ENCODE measurements at places on chromosomes 2 and 18.

GRCh38 chr2:179201869-179202268, 62.8 kb downstream of the SESTD1 start:
- DNase-seq: no peak

GRCh38 chr18:26978812-26979341, 113.4 kb upstream of the AQP4 start:
- no peak for DNase-seq

GRCh38 chr2:160956243-160956802, 203.9 kb upstream of the TANK start:
- DNase-seq: no peak

GRCh38 chr2:237156857-237157779, 71.4 kb downstream of the COPS8 start:
- no peak for DNase-seq

DNA sequence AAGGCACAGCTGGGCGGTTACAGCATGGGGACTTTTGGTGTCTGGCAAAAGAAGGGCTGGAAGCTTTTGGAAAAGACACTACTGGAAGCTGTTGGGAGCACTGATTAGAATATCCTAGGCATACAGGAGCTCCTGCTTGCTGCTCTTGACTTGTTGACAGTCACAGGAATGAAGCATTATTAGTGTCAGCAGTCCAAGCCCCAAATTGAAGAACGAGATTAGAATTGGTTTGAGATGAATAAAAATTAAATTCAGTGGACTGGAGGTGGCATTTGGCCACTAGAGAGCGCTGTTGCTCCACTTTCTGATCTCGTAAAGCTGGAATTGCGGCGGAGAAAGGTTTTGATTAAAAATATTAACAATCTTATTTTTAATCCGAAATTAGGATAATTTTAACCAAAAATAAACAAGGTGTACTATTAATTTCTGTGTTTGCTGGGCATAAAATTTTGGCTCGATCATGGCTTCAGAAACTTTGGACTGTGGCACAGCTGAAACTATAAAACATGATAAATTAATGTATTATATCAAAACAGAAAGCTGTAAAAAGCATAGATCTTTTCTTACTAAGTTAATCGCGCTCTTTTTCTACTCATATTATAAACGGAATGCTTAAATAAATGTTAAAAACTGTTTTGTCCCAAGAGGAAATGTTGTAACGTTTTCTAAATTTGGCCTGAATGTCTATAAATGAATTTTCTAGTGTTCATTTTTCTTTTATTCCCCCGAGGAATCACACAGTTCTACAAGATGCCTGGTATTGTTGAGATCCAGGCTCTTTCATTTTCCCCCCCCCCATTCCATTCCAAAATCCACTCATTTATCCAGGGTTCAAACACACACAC, 2.4 kb upstream of the HOXD8 start:
- DNase-seq: peak; percentile 25

DNA sequence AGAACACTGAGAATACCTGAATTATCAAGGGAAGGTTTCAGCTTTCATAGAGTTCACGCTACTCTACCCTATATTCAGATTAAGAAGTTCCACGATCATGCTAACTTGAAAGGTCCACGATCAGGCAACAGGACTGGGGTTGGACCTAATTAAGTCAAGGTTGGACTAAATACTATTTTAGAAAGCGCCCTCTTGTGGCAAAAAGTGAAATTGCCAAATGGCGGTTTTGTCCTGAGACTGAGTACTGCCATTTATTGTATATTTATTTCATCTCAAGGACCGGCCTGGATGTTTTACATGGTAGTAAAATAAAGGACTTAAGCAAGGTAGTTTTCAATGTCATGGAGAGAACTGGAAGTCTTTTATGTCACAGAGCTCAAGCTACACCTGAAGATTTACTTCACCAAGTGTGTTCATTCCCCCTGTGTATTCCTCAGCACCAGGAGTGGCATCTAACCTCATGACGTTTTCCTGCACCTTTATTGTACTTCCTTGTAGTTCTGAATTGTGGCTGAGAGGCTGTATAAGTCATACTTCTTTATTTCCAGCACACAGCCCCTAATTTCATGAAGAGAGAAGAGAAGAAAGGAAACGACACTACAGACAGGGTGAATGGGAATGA, 56.8 kb downstream of the SRD5A2 start:
- no peak for DNase-seq

- DNase-seq: no peak
Measured at GRCh38 chr2:237424544-237424943, 10.6 kb upstream of the COL6A3 start.

DNA sequence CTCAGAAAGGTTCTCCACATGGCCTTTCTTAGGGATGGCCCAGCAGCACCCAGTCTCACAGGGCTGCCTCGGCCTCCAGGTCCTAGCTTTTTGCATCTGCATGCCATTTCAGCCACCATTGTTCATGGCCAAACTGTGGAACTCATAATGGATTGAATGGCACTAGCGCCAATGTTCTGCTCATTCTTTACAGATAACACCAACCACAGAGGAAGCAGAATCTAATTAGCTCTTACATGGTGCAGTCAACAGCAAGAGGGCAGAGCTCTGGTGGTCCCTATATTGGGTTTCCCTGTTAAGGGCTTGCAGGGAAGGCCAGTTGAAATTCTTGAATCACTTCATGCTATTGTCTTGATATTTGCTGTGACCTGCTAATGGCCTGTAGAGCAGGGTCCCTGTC, 45.6 kb downstream of the ARL4C start:
- DNase-seq: no peak

- no peak for DNase-seq
Measured at GRCh38 chr2:85935746-85936208, 47.0 kb upstream of the ST3GAL5 start.

DNA sequence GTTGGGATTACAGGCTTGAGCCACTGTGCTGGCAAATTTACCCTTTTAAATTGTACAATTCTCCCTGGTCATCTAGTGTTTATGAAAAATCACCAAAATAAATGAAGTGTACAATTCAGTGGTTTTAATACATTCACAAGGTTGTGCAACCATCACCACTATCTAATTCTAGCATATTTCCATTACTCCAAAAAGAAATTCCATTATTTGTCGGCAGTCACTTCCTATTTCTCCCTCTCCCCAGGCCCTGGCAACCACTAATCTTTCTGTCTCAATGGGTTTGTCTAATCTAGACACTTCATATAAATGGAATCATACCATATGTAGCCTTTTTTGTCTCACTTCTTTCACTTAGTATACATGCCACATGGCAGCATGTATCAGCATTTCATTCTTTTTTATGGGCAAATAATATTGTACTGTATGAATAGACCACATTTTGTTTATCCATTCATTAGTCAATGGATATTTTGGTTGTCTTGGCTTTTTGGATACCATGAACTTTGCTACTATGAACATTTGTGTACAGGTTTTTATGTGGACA, 12.6 kb upstream of the POLE4 start:
- no peak for DNase-seq

DNA sequence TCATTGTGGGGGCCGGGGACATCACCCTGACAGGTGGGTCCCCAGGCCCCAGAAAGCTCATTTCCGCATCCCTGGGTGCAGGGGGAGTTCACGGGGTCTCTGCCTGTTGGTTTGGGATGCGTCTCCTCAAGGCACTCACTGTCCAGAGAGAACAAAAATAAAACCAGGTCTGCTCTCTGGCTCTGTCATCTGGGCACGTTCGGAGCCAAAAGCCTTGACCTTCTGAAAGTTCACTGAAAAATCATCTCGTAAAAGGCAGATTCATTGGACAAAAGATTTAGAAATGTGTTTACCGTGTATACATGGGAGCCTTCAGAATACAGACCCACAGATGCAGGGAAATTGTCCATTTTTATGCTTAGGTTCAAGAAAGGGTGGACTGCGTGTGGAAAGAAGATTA, 26.6 kb downstream of the MLPH start:
- DNase-seq: no peak

GRCh38 chr2:128493880-128494279, 175.2 kb upstream of the HS6ST1 start:
- no peak for DNase-seq

DNA sequence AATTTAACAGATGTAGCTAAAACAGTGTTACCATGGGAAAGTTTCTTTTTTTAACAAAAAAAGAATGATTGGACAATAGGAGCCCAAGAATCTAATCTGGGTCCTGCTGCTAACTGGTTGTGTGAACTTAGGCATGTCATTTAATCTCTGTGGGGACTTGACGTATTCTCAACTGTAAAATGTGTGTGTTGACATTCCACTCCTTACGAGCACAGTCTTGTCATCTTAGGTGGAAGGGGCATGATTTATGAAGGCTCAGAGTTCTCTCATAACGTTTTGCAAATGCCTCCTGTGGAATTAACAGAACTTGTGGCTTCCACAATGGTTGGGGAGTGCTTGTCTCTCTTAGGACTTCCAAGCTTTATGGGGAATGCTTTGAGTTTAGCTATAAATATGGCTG, 125.9 kb upstream of the SATB2 start:
- no peak for DNase-seq

GRCh38 chr2:20077411-20077940, 26.0 kb upstream of the LAPTM4A start:
- DNase-seq: no peak

GRCh38 chr2:84886791-84887190, 5.9 kb upstream of the TRABD2A start:
- no peak for DNase-seq

GRCh38 chr2:218383892-218384519, 1.9 kb downstream of the SLC11A1 start:
- no peak for DNase-seq

- DNase-seq: no peak
Measured at GRCh38 chr18:8870528-8870927, 165.2 kb downstream of the MTCL1 start.

GRCh38 chr18:80244956-80245730, 2.2 kb downstream of the PARD6G start:
- DNase-seq: no peak

GRCh38 chr2:54161660-54162424, 46.4 kb downstream of the ACYP2 start:
- DNase-seq: no peak

DNA sequence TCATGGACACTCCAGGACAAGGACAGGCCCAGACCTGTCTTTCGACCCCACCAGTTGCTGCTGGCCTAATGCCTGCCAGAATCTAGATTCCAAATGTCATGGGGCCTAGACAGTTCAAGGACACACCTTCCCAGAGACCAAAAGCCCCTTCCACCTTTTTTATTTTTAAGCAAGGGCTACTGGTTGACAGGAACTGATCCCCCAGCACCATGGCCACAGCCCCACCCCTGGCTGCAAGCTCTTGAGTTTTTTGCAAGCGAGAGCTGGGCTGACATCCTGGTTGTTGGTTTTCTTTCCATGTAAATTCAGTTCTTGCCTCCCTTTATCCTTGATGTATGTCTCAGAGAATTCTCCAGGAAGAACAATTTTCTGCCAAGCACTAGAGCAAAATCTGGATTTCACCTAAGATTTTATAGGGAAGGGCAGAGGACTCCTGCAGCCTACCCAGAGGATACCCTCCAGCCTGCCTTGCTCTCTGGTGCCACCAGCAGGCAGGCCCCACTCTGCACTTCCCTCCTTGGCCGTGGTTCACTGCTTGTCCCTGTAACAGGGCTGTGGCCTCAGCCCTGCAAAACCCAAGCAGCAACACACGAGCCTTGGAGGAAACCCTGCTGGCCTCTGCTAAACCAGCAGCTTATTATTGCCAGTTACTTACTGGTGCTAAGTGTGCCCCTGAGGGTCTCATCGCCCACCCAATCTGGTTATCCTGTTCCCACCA, 97.7 kb downstream of the TWIST2 start:
- no peak for DNase-seq

- no peak for DNase-seq
Measured at GRCh38 chr2:101818531-101819451, 121.3 kb downstream of the MAP4K4 start.

DNA sequence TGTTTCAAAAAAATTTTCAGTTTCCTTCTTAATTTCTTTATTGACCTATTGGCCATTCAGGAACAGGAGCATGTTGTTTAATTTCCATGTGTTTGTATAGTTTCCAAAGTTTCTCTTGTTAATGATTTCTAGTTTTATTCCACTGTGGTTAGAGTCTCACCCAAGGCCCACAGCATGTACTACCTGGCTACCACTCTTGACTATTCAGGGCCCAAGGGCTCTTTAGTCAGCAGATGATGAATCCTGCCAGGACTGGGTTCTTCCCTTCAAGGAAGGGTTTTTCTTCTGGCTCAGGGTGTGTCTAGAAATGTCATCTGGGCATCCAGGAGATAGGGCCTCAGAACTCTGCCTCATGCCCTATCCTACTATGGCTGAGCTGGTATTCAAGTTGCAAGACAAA, 161.4 kb downstream of the PLCL1 start:
- no peak for DNase-seq

- no peak for DNase-seq
Measured at GRCh38 chr18:36709315-36709714, 119.5 kb downstream of the TPGS2 start.

DNA sequence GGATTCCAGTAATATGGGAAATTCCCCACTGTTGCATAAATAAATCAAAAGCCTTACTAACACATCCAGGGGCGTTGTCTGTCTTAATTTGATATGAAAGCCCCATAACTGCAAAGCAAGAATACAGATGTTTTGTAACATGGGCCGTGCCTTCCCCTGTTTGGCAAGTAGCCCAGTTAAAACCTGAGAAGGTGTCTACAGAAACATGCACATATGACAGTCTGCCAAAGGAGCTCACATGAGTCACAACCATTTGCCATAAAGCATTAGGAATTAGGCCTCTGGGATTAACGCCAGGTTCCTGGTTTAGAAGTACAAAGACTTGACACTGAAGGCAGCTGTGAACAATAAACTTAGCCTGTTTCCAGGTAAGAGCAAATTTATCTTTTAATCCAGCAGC, 43.1 kb upstream of the LONRF2 start:
- no peak for DNase-seq

DNA sequence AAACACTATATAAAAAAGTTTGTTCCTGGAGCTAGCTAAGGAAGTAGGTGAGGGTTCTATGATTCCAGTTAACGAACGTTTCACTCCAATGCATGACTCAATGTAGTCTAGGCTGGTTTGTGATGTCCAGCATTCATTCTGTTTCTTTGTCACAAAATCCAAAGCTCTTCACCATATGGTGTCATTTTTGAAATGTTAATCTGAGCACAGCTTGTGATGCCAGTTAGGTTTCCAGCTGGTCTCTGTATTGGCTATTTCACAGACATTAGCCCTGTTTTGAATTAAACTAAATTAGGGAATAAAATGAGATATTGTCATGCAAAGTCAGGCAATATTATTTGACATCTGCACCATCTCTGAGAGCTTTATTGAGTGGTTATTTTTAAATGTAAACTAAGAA, 159.4 kb downstream of the RBM43 start:
- DNase-seq: no peak

- DNase-seq: no peak
Measured at GRCh38 chr2:78070693-78071092, 548.5 kb upstream of the LRRTM4 start.

DNA sequence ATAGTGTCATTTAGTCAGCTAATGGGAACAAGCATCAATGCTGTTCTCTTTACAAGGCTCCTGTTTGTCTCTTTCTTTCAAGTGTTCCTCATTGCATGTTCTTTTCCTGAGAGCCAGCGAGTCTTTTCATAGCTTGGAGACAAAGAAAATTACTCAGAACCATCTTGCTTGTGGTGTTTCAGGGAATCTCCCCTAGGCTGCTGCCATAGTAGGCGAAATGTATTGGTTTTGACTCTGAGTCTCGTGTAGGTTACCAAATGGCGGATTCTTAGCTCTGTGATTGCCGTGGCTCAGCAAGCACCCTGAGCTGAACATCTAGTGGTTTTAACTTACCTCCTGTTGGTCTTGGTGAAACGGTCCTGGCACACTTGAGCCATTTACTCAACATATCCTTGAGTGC, 68.7 kb downstream of the RHBDD1 start:
- no peak for DNase-seq

- DNase-seq: no peak
Measured at GRCh38 chr2:46181789-46182530, 115.2 kb upstream of the EPAS1 start.

- DNase-seq: no peak
Measured at GRCh38 chr2:121906170-121906569, 150.7 kb downstream of the TSN start.
